NT2/D1 (cell line): ENCODE measurements at places on chromosomes 6 and 20.
A peak's percentile ranks its signal among the peaks of the same experiment; 100 is the strongest.

DNA sequence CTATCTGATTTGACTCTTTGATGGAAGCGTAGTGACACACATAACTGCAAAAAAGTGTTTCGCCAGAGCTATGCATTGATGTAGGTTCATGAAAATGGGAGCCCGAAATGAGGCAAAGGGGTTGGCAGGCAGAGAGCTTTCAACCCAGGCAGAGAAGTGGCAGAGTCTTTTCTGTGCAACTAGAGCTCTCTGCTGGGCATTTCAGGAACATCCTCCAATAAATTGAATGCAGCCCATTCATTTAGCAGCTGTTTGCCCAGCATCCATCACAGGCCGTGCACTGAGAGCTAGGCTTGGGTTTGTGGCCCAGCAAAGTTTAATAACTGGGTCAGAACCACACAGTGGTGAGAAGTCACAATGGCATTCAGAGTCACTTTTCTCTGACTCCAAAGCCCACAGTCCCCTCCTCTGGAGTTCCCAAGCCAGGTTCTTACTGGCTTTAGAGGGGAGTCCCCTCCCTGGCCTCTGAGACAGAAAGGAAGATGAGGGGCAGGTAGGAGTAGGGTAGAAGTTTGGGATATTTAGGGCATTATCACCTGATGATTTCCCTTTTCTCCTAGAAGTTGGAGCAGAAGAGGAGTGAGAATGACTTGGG lies 31.8 kb upstream of the ELMO2 start:
- no peak for DNase-seq

DNA sequence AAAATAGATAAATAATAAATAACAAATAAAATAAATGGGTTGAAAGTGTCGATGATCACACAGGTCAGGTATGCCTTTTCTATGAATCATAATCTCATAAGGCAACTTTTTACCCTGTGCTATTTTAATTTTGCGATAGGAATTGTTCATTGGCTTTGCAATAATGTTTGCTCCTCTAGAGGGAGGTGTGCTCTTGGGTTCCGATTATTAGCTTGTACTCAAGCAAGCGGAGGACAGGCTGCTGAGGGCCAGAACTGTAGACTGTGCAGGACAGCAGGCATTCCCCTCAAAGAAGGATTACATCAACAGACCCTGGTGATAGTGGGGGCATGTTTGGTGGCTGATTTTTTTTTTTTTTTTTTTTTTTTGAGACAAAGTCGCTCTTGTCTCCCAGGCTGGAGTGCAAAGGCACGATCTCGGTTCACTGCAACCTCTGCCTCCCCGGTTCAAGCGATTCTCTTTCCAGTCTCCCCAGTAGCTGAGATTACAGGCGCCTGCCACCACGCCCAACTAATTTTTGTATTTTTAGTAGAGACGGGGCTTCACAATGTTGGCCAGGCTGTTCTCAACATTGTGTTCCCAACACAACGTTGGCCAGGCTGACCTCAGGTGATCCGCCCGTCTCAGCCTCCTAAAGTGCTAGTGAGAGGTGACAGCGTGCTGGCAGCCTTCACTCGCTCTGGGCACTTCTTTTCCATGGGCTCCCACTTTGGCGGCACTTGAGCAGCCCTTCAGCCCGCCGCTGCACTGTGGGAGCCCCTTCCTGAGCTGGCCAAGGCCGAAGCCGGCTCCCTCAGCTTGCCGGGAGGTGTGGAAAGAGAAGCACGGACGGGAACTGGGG lies 35.6 kb downstream of the RIOK1 start:
- no peak for DNase-seq

DNA sequence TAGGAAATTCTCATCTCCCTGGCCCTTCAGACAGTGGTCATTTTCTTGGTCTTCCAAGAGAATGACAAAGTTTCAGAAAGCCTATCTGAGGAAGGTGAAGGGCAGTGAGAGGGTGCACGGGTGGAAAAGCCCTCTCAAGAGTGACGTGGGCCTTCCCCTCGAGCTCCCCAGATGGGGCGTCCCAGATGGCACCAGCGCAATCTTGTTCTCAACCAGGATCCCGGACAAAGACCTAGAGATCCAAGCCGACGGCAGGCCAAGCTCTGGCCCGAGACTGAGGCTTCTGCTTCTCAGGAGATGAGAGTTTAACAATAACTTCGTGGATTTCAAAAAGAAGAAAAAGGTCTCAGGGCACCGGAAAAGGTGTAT lies 797 bp upstream of the ZNF133 start:
- DNase-seq: no peak

GRCh38 chr20:25676164-25676809 lies 20.4 kb downstream of the ZNF337 start:
- no peak for DNase-seq

DNA sequence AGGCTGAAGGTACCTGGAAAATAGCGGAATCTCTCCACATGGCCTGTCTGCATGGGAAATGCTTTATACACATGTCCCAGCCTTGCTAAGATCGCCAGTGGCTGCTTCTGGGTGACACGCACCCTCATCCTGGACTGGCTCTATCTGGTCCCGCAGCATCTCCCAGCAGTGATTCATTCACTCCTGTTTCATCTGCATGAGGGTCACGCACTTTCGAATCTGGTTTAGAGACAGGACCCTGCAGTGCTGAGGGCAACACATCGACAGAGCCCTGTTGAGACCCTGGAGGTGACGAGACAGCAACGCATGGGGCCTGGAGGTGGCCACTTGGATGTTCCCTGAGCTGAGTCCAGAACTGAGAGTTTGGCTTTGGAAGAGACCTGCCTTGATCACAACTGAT lies 136.5 kb downstream of the SMOC2 start:
- no peak for DNase-seq

GRCh38 chr6:148535976-148536375 lies 193.3 kb downstream of the SASH1 start:
- no peak for DNase-seq

GRCh38 chr6:146785001-146785585 lies 186.3 kb downstream of the ADGB start:
- peak; percentile 23 for DNase-seq

- no peak for DNase-seq
These were observed 118.5 kb downstream of the FOXA2 start for GRCh38 chr20:22465622-22466446.

DNA sequence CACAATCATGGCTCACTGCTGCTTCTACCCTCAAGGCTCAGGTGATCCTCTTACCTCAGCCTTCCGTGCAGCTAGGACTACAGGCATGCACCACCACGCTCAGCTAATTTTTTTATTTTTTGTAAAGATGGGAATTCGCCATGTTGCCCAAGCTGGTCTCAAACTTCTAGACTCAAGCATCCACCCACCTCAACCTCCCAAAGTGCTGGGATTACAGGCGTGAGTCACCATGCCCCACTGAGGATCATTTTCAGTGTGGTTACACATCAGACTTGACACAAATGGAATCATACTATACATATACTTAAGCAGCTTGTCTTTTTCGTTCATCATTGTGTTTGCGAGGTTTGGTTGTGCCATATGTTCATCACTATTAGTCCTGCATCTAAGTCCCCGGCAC lies 26.6 kb downstream of the ZC3H12D start:
- DNase-seq: no peak

DNA sequence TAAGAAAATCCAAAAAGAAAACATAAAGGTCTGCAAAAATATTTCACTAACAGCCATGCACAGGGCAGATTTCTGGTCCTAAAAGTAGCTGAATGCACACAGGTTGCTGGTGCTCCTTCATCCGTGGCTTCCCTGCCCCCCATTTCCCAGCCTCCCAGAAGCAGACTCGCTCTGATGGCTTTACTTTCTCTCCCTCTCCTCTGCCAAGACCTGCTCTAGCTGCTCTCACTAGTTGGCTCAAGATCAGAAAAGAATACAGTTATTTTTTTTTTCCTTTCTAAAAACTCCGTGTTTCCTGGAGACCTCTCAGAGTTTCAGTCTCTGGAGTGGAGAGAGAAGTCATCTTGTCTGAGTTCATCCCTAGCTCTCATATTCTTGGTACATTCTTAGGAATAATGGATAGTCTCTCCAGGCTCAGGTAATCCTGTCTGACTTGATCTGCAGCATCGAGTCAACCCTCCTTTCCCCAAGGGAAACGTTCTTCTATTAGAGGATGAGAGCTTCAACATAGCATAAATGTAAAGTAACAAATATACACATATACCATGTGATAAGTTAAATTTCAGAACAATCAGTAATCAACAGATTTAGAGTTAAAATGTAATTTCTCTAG lies 214.2 kb downstream of the TBC1D7 start:
- DNase-seq: no peak

DNA sequence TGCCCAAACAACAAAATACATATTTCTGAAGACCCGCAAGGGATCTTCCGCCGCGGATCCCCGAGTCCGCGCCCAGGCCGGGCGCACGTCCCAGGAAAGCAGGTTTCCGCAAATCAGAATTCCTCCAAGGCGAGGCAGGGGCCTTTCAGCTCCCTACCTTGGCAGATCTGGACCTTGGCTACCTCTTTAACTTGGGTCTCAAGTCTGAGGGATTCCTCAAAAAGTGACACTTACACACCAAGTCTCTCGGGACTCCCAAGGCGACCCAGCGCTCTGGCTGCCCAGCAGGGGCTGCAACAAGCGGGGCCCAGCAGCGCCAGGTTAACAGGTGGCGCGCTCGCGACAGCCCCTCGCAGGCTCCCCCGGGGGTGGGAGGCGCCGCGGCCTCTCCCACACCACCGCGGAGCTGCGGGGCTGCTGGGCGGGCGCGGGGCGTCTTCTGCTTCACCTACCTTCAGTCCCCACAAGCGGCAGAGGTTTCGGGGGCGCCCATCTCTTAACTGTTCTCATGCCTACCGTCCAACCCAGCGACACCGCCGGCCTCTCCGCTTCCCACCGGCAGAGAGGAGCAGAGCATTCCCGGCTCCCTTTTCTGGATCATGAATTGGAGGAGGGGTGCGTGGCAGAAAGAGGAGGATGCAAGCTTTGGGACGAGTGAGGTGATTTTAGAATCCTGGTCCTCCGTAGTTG lies 414 bp downstream of the SIM1 start:
- no peak for DNase-seq

DNA sequence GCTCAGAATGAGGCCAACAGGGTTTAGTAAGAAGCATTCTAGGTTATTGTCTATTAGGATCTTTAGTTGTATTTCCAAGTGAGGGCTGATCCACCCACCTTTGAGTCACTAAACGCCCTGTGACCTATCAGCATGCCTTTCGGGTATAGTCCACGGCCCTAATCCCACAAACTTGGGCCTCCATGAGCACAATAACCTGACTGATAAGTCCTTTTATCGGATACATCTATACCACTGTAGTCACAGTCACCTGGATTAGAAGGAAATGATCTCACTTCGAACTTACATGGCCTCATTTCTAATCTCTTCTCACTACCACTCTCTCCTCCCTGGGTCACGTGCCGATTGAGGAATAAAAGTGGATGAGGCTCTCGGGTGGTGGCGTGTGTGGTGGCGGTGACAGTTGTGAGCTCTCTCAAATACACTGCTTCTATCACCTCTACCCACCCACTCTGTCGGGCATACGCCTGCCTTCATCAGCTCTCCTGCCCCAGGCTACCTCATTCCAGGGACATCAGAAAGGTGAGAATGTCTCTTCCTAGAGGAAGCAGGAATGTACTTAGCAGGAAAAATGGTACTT lies 65.2 kb downstream of the TRAM2 start:
- no peak for DNase-seq

DNA sequence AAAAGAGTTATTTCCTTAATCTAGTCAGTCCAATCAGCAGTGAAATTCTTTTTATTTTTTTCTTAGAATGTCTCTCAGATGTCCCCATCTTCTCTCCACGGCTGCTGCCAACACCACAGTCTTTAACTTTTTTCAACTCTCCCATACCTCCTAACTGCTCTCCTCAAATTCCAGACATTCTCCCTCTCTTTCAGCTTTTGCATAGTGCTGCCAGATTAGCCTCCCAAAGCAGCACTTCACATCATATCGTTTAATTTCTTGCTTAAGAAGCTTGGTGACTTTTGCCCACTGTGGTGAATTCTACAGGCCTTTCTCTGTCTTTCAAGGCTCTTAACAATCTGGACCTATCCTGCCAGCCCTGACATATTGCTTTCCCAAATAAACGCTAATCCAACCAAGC lies 233.4 kb downstream of the UST start:
- no peak for DNase-seq

DNA sequence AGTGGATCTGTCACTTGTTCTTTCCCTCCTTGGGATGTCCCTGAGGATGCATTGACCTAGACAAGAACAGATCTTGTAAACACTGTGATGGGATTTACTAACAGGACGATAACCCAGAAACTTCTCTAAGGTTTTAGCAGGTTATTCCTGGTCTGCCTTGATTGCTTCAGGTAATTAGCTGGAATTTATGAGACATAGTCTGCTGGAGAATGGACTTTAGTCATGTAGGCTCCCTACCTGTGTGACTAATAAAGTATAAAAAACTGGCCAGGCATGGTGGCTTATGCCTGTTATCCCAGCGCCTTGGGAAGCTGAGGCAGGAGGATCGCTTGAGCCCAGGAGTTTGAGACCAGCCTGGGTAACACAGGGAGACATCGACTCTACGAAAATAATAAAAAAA lies 96.1 kb downstream of the PAK5 start:
- no peak for DNase-seq

DNA sequence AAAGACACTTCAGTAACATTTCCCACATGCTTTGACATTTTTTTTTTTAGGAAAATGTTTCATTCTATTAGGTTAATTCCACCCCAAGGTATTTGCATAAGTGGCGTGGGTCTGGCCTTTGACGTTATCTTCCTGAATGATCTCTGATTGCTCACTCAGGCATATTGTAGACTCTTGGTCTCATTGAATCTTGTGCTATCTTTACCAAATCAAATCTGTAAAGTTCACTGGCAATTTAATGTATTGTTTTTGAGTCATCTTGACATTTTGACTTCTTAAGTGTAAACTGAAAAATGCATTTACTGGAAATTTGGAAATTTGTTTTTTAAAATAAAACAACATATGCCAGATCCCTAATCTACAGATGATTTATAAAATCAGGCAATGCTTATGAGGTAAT lies 16.0 kb upstream of the VIP start:
- DNase-seq: no peak

DNA sequence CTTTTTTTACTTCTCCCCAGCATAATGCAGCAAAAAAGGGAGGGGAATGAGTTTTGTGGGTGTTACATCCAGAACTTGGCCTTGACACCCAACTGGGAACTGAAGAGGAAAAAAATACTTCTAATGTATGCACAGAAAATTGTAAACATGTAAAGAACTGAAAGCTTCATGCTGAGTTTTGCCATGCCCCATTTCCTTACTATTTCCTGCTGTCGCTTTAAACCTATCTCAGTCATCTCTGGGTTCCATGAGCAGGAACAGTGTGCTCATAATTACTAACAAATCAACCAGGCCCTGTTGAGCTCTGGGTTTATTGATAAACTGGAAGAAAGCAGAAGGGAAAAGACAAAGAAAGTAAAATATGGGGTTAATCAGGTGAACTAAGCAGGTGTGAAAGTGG lies 14.2 kb downstream of the TFAP2B start:
- no peak for DNase-seq

DNA sequence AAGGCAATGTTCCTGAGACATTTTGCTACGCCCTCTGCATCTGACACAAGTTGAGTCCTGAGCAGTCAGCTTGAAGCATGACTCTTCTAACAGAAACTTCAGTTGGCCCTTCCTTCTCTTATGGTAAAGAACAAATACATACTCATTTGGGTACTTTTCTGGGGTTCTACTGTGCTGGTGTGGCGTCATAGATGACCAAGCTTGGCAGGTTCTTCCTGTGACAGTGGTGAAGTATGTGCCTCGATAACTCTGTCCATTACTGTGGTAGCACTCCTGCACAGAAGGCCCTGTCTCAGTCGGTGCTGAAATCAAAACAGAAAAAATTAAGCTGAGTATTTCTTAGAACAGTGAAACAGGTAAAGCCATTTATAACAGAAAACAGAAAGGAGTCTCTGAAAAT lies 152.5 kb downstream of the SLC22A3 start:
- no peak for DNase-seq

- DNase-seq: no peak
These were observed 16.5 kb upstream of the EFHC1 start for GRCh38 chr6:52403627-52404026.
